ENCODE measurements at places on chromosomes 7 and 10.

DNA sequence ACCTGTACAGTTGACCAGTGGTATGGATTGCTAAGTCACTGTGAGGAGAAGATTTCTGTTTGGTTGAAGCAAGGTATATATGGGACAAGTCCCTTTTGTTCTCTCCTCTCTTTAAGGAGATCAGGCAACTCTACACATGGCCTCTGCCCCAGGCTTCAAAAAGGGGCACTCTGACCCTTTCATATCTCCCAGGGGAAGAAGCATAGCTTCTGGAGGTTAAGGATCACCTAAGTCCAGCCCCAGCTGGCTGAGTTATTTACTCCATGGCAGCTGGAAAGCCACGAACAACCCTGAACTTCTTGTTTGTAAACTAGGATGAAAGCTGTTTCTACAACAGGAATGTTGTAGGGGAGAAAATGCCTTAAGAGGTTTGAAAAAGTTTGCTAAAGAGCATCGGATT is 129.2 kb upstream of the FEZF1 start:
- DNase-seq: no peak

DNA sequence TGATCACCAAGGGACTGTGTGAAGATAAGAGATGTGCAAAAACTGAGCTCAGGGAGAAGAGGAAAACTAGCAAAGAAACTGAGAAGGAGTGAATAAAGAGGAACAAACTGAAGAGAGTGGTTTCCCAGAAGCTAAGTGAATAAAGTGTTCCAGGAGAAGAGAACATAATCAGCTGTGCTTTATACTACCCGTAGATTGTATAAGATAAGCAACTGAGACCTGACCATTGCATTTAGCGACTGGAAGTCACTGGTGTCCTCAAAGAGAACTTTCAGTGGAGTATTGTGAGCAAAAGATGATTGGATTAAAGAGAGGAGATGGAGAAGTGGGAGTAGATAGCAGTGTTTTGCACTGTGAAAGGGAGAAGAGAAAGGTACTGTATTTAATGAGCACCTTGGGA is 14.6 kb downstream of the PHTF2 start:
- DNase-seq: no peak

DNA sequence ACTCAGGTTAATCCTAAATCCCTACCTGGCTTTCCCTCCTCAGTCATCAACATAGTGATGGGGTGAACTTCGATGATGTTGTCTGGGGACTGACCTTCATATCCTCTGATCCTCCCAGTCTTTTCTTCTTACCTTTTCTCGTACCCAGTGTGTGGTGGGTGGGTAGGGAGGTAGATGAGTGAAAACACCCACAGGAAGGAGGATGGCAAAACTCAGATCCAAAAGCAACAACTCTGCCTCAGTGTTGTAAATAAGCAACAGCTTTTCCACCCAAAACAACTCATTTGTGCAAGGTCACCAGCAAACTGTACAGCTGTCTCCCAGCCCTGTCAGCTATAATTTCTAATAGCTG is 38.6 kb downstream of the VOPP1 start:
- no peak for DNase-seq

- no peak for DNase-seq
Measured at GRCh38 chr7:36204044-36204663, 51.1 kb downstream of the EEPD1 start.

DNA sequence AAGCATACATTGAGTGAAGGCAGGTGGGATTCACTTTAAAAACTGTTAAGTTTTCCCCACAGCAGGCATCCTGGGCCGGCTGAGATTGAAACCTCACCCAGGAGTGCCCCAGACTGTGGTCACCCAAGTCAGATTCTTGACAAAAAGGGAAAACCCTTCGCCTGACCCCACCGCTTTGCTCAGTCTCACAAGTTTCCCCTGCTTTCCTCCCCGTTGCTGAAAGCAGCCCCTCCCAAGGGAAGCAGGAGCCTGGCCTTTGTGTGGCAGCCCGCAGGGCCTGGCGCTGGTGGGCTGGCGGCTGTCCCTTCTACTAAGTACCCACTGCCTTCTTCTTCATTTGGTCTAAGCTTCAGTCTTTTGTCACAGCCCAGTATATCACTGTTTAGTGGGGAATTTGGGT is 16.0 kb downstream of the RNF32 start:
- no peak for DNase-seq

GRCh38 chr10:58568428-58568935 is 55.8 kb downstream of the BICC1 start:
- DNase-seq: no peak

GRCh38 chr10:88117869-88118632 is 254.6 kb downstream of the PTEN start:
- DNase-seq: no peak
